Pericardium fibroblast (primary cell): ENCODE measurements at places on chromosomes 12 and 14. TPM values are rescaled to one million over a fixed set of nuclear protein-coding genes. Genes with fewer than 3 reads are reported as not detected.

The DLGAP5 gene
- 1.1 and 1.2 TPM in 2 replicates for total RNA-seq

The CD63 gene
- 1,149 and 1,628 TPM in 2 replicates for total RNA-seq

The VRK1 gene
- 9.7 and 13.0 TPM in 2 replicates for total RNA-seq

The PLCZ1 gene
- not detected in 2 replicates for total RNA-seq

The AICDA gene
- not detected in 2 replicates for total RNA-seq

The CCDC91 gene
- total RNA-seq = 5.3 and 14.9 TPM in 2 replicates

The KLHL33 gene
- total RNA-seq = 0.09 and 0.12 TPM in 2 replicates

The MCRS1 gene
- 49.5 and 58.8 TPM in 2 replicates for total RNA-seq

The TMEM233 gene
- total RNA-seq = under 0.01 TPM in 1 of 2 replicates, not detected in the other

The NRIP2 gene
- total RNA-seq = under 0.01 TPM in 1 of 2 replicates, not detected in the other

The CNTN1 gene
- total RNA-seq = 0.09 TPM in 1 of 2 replicates, not detected in the other

The RAPGEF3 gene
- 1.5 and 4.8 TPM in 2 replicates for total RNA-seq

The ADAM21 gene
- total RNA-seq = under 0.01 and 0.23 TPM in 2 replicates

The HCAR2 gene
- total RNA-seq = 0.43 TPM in 1 of 2 replicates, not detected in the other

The HOXC11 gene
- total RNA-seq = not detected in 2 replicates

The KRT79 gene
- total RNA-seq = not detected in 2 replicates

The KCNJ8 gene
- 0.58 and 2.3 TPM in 2 replicates for total RNA-seq

The PTPRR gene
- total RNA-seq = 2.1 TPM in 1 of 2 replicates, not detected in the other

The SYNDIG1L gene
- not detected in 2 replicates for total RNA-seq

The TCL1A gene
- not detected in 2 replicates for total RNA-seq

The NTN4 gene
- total RNA-seq = 4.2 and 14.4 TPM in 2 replicates

The GALNT16 gene
- 1.1 and 3.7 TPM in 2 replicates for total RNA-seq

The RERG gene
- total RNA-seq = 1.6 and 13.9 TPM in 2 replicates

The PLA2G1B gene
- not detected in 2 replicates for total RNA-seq

The NEUROD4 gene
- not detected in 2 replicates for total RNA-seq

The TESPA1 gene
- not detected in 2 replicates for total RNA-seq

The ESR2 gene
- total RNA-seq = 0.26 TPM in 1 of 2 replicates, not detected in the other

The NGB gene
- not detected in 2 replicates for total RNA-seq

The DRAM1 gene
- 3.4 and 8.5 TPM in 2 replicates for total RNA-seq

The AMHR2 gene
- 0.09 and 0.23 TPM in 2 replicates for total RNA-seq

The DHRS2 gene
- total RNA-seq = 0.51 TPM in 1 of 2 replicates, not detected in the other

The CYP27B1 gene
- 0.68 and 1.6 TPM in 2 replicates for total RNA-seq

The ANKS1B gene
- total RNA-seq = 1.2 and 1.5 TPM in 2 replicates

The FGF6 gene
- not detected in 2 replicates for total RNA-seq

The KRT3 gene
- total RNA-seq = not detected in 2 replicates
